ENCODE measurements at places on chromosomes 5 and 9.

DNA sequence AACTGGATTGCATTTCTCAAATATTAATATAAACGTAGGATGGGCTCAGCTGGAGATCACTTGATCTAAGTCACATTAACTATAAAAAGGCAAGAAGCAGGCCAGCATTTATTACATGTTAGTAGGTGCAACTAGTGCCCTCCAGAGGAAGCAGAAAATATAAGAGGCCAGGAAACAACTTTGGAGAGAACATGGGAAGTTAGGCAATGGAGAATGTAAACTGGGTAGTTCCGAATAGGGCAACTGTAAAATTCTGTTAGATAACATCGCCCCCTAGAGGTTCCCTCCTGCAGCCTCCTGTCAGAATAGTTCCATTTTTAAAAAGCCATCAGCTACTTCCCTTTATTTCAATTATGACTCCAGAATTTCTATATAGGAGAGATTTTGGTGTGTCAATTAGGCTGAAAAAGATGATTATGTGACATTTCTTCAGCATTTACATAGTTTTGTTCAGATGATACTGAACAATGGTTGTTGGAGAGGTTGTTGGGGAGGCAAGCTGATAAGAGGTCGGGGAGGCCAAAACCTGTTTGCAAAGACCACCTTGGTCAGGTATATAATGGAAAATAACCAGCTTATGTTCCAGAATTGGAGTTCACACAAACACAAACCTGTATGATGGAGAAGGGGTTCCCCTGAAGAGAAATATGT lies 22.4 kb downstream of the CCL28 start:
- DNase-seq: peak; percentile 82

GRCh38 chr9:4117835-4118610 lies 181.8 kb downstream of the GLIS3 start:
- no peak for DNase-seq

- no peak for DNase-seq
These were observed 657 bp downstream of the MAT2B start for GRCh38 chr5:163506095-163506457.

GRCh38 chr5:172881691-172882370 lies 47.8 kb downstream of the ERGIC1 start:
- DNase-seq: no peak

GRCh38 chr5:149072791-149073190 lies 9.9 kb upstream of the SH3TC2 start:
- DNase-seq: no peak

DNA sequence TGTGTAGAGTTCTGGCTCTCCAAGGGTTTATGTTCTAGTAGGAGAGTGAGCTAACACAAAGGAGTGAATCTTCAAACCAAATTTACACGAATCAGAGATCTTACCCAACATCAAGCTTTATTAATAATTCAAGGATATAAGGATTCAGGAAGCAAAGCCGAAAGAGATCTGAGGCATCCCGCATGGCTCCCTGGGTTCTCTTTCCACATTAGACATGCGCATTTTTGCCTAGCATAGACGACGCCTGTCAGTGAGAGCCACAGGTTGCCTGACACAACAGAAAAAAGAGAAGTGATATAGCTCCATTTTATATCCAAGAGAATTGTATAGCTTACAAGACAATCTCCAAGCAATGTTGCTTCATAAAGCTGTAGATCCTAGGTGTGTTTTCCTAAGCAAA lies 52.6 kb downstream of the ESM1 start:
- DNase-seq: no peak
